ENCODE measurements at places on chromosomes 12 and 14.

DNA sequence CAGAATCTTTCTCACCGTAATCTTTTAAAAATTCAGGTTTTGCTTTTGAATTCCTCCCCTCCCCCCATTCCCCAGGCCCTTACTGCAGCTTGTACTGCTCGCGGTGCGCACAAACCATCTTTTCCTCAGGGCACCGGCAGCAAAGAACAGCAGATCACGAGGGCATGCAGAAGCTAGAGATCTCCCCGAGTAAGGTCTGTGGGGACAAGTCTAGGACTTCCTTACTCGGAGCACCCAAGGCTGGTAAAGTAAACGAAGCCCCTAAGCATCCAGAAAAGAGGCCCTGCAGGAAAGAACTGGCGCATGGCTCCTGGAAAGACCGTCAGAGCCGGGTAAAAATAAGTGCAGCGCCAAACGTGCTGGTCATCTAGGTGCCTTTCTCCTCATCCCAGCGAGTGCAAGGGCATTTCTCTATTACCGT is 727 bp downstream of the LDHB start:
- DNase-seq, result no peak

GRCh38 chr12:6306151-6306550 is 4.3 kb upstream of the PLEKHG6 start:
- DNase-seq, result no peak

DNA sequence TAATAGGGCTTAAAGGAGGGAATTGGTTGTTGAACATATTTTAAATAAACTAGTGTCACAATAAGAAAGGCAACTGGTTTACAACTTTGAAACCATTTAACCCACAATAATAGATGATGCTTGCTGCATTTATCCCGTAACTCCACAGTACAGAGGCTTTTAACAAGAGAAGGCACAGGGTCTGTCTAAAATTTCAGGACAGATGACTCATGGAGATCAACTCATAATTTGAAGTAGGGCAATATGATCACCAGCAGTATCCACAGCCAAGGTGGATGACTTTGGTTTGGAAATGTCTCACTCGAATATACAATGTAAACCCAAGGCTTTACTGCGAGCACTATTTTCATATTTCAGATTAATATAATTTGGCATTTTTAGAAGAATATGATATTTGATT is 340.2 kb downstream of the LRIG3 start:
- no peak for DNase-seq

- no peak for DNase-seq
These were observed 278.9 kb downstream of the DPF3 start for GRCh38 chr14:72614891-72615415.

DNA sequence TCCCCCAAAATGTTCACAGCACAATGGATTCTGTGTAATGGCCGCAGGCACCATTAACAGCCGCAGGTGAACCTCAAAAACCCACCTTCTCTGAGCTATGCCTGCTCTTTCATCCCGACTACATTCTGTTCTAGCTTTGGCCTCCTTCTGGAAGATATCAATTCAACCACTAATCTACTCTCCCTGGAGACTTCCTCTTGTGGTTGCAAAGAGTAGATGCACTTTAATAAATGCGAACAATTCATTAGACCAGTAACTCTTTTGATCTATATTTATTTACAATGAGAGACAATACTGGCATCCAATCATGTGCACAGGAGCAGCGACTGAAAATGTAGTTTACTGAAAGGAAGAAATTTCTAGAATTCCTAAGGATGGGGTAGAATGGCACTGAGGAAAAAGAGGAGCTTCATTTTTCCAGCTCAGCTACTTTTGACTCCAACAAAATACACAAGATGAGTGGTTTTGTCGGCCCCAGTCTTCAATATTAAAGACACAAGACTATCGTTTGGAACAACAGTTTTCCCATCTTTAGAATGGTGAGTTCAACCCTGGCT is 5.3 kb downstream of the GRIN2B start:
- DNase-seq, result no peak
